Dorsolateral prefrontal cortex (tissue), 122 donors: ENCODE measurements at places on chromosomes 2 and 18. TPM values are rescaled to one million over a fixed set of nuclear protein-coding genes. Genes with fewer than 3 reads are reported as not detected.

UPP2 gene
- 4.8 TPM for total RNA-seq

C2orf66 gene
- total RNA-seq, result 0.85 TPM

SNRPD1 gene
- total RNA-seq, result 45.9 TPM

DQX1 gene
- 0.29 TPM for total RNA-seq

OR6B2 gene
- not detected for total RNA-seq

RGPD4 gene
- total RNA-seq, result 0.13 TPM

C1QL2 gene
- total RNA-seq, result 5.3 TPM

CXCR1 gene
- total RNA-seq, result 0.33 TPM

CCDC121 gene
- 7.4 TPM for total RNA-seq

SLC9A4 gene
- 0.41 TPM for total RNA-seq

GCG gene
- not detected for total RNA-seq

PAIP2B gene
- total RNA-seq, result 17.6 TPM

TCF7L1 gene
- total RNA-seq, result 4.6 TPM

OST4 gene
- 96.2 TPM for total RNA-seq

CRYGC gene
- total RNA-seq, result not detected

NETO1 gene
- total RNA-seq, result 95.9 TPM

ASPRV1 gene
- 7.0 TPM for total RNA-seq
